ENCODE measurements at places on chromosomes 6 and 20.

GRCh38 chr6:53943395-53943794 lies 148.6 kb downstream of the LRRC1 start:
- no peak for DNase-seq

GRCh38 chr6:139985236-139985815 lies 610.9 kb upstream of the CITED2 start:
- no peak for DNase-seq

DNA sequence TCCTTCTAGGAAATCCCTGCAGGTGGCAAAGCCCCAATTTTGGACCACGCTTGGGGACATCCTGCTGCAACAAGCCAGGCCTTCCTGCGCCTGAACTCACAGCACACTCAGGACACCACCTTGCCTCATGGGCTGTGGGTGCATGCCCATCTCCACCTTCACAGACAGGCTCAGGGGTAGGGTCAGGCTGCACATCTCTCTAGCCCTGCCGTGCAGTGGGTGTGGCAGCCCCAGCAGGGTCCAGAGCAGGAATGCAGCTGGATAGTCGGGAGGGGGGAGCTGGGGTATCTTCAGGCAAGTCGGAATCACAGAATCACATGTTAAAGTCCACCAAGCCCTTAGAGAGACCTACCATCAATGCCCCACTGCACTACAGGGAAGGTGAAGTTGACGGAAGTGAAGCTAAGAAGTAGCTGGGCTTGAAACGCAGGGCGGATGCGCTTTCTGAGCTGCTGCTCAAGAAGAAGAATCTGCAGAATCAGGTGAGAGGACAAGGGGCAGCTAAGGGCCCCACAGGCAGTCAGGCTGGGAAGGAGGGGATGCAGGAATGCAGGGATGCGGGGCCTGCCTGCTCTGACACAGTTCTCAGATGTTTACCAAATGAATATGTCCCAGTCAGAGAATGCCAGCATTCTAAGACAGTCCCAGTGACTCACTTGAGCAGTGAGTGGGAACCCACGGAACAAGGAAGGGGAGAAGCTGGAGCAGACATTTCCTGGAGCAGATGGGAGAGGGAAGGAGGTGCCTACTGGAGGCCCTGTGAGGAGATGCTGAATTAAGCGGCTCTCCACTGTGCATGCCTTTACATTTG lies 11.3 kb downstream of the SERPINB6 start:
- no peak for DNase-seq

GRCh38 chr20:62765432-62766070 lies 30.7 kb upstream of the MRGBP start:
- DNase-seq = no peak

- DNase-seq = no peak
These were observed 176.0 kb upstream of the FOXQ1 start for GRCh38 chr6:1135726-1136414.

GRCh38 chr20:31790401-31790800 lies 28.8 kb upstream of the MYLK2 start:
- DNase-seq = no peak

GRCh38 chr6:165042912-165043311 lies 266.5 kb downstream of the C6orf118 start:
- no peak for DNase-seq

DNA sequence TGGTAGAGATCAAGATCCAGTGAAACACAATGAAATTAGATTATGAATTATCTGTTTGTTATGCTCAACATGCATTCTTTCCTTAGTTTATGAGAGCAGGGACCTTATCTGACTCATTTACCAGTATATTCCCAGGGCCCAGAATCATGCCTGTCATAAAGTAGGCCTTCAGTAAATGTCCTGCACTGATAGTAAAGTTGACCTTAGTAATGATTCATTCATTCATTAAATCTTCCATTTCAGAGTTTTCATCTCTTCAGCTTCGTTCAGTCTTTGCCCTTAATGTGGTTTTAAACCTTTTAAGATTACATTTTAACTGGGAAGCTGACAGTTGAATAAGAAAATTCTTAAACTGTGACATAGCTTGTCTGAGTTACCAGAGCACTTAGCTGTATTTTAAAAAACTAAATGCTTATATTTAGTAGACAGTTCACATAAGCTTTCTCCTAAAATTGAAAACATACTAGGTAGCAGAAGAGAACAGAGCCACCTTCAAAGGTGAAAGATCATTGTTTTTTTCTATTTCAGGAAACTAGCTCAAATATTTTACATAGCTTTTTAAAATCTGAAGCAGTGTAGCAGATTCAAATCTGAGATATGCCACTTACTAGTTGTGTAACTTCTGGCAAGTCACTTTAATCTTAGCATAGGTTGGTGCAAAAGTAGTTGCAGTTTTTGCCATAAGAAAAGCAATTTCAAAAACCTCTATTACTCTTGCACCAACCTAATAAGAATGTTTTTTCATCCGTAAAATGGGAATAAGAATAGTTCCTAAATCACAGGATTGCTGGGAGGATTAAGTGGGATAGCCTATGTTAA lies 41.4 kb downstream of the MCM8 start:
- DNase-seq = no peak

- DNase-seq = no peak
These were observed 146.0 kb downstream of the PHACTR3 start for GRCh38 chr20:59750209-59750840.

- no peak for DNase-seq
These were observed 81.5 kb downstream of the ADGRB3 start for GRCh38 chr6:68716620-68717019.

DNA sequence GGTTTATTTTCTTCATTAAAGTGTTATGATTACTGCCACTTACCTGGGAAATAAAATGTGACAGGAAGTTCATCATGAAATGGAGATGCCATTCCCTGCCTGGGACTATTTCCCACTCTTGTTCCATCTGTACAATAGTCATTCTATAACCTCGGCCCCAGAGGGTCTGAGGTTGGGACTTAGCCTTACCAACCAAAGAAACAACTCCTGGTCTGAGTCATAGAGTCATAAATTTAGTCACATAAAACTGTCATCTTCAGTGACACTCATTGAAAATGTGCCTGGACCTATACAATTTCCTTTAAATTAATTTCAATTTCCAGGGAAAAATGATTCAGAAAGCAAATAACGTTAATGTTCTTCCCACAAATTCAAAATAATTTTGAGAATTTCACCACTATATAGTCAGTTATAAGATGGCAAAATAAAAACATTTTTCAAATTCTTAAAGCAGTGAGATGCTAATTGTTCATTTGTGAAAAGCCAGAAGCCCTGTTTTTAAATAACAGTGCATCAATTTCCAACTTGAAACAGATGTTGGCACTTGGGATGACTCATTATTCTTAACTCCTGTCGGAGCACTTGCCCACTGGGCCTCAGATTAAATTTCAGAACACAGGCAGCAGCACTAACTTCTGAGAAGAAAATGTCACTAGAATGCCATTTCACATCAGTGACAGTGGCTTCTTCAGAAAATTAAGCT lies 201.2 kb upstream of the SMLR1 start:
- DNase-seq = no peak

DNA sequence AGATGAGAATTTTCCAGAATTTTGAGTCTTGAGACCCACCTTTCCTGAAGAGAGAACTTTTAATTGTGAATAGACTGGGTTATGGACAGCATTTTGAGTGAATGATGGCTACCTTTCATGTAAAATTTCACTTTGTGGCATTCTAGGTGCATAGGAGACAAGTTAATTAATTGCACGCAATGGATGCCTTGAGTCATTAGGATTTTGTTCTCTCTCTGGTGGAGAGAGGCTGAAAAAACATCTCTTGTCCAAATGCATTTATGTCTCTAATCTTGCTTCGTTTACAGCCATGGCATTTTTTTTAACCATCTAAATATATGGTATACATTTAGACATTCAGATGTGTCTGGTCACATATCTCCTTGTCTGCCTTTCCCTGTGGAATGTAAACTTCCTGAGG lies 3.1 kb downstream of the RHAG start:
- no peak for DNase-seq

GRCh38 chr6:130585587-130585986 lies 219.8 kb downstream of the TMEM200A start:
- no peak for DNase-seq

DNA sequence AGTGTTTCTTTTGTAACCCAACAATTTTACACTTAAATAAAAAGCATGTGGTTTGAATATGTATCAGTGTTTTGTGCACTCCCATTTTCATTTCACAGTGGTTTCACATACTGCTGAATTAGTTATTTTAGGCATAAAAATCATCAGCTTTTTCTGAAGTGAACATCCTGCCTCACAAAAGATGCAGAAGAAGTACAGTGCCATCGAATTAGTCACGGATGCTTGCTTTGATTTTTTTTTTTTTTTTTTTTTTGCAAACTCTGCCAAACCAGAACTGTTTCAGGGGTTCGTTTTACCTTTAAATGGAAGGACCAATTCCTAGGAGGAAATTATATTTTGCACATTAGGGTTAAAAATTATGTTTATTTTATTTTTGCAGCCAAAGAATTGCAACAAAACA lies 158.6 kb downstream of the RPS12 start:
- no peak for DNase-seq

DNA sequence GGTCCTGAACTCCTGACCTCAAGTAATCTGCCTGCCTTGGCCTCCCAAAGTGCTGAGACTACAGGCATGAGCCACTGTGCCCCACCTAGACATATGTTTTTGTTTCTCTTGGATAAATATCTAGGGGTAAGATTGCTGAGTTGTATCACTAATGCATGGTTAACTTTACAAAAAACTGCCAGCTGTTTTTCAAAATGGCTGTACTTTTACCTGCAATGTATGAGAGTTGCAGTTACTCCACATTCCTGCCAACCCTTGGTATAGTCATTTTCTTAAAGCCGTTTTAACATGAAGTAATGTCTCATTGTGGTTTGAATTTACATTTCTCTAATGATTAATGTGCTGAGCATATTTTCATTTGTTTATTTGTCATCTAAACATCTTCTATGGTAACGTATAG lies 289.7 kb downstream of the UTRN start:
- DNase-seq = no peak

DNA sequence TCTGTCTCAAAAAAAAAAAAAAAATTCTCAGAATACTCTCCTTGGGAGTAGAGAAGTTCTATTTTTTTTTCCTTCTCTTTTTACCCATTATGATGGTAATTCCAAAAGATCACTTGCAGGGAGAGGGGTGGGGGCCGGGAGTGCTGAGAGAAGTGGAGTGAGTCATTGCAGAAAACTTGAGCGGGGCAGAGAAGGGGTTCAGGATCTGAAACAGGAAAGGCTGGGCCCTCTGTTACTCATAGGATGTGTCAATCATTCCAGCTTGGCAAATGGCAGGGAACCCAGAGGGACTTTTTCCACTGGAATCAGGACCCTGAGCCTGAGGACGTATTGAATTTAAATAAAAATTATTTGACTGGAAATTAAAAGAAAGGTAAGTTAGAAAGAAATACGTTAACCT lies 111.4 kb upstream of the ARMC2 start:
- no peak for DNase-seq

DNA sequence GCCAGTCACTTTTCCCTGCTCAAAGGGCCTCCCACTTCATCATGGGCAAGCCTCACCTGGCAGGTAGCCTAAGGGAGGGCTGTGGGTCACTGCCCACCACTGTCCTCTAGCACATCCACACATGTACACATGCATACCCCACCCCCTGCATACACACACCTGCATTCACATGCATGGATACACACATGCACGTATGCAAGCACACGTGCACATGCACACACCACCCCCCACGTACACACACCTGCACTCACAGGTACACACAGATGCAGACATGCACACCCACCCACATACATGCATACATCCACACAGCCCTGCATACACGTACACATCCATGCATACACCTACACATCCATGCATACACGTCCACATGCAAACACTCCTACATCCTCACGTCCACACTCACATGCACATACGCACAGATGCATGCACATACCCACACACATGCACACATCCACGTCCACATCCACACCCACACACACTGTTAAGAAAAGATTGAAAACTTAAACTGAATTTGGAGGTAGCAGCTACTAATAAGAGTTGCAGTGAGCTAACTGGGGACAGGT lies 14.0 kb upstream of the EXOC2 start:
- DNase-seq = no peak

DNA sequence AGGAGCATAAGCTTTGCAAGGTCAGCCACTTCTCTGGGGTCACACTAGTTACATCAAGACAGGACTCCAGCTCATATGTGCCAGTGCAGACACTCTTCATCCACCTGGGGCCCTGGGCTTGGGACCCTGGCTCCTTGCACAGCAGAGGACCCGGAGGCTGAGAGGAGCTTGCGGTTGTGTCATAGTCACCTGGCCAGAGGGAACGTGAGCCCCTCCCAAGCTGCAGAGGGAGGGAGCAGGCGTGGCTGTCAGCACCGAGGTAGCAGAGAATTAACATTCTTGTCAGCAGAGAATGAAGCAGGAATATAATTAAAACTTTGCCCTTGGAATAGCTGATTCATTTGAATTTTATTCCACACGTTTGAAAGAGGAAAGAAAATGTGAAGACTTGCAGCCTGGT lies 36.8 kb downstream of the BCAS4 start:
- DNase-seq = no peak

- DNase-seq = peak; percentile 8
These were observed 2.3 kb downstream of the ZBTB2 start for GRCh38 chr6:151388997-151389617.

DNA sequence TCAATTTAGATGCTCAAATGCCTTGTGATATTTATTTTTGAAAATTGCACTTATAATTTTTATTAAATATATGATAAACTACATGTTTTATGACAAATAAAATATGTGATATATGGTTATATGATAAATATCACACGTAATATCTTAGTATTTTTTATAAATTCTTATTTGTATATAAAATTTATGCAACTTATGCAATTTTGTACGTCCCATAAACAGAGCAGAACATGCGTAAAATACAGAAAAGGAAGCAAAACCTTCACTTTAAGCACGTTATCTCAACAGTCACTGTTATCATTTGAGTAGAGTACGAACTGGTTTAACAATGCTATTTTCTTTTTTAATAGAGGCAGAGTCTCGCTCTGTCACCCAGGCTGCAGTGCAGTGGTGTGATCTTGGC lies 15.7 kb upstream of the ADRM1 start:
- no peak for DNase-seq

DNA sequence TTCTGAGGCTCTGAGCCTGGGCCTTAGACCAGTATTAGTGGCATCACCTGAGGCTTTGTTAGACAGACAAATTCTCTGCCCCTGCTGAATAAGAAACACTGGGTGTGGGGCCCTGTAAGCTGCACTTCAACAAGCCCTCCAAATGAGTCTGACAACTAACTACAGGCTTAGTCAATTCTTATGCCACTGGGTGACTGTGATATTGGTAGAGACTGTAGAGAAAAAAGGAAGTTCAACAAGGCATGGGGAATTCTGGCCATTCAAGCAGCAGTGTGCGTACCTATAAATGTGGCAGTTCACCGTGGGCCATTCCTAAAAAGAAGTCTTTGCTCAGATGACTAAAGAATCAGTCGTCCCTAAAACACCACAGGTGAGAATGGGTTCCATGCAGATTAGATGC lies 82.7 kb downstream of the MDN1 start:
- DNase-seq = no peak

DNA sequence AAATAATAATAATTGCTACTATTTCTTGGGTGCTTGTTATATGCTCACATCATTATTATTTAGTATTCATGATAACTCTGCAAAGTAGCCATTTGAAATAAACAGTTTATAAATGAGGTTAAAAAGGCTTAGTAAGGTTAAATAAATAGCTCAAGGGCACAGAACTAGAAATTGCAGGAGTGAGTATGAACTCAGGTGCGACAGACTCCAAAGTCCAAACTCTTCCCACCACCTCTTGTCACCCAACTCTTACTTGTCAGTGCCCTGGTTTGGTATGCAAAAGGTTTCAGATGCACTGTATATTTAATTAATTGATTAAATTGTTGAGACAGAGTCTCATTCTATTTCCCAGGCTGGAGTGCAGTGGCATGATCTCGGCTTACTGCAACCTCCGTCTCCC lies 20.7 kb upstream of the CDC5L start:
- no peak for DNase-seq

Data from NCI-H1092 (cell line).